Smooth muscle cell of trachea (primary cell): ENCODE measurements at places on chromosomes 13 and 19. TPM values are rescaled to one million over a fixed set of nuclear protein-coding genes. Genes with fewer than 3 reads are reported as not detected.

KCNK6 gene
- 1.5 and 3.6 TPM in 2 replicates for total RNA-seq

CLEC4G gene
- total RNA-seq: not detected in 2 replicates

ZNF729 gene
- total RNA-seq: not detected in 2 replicates

PTH2 gene
- not detected in 2 replicates for total RNA-seq

ZNF415 gene
- total RNA-seq: 4.8 and 15.2 TPM in 2 replicates

TMPRSS9 gene
- under 0.01 TPM in 1 of 2 replicates, not detected in the other for total RNA-seq

SERP2 gene
- total RNA-seq: 8.3 and 10.1 TPM in 2 replicates

ZNF180 gene
- 8.8 and 11.2 TPM in 2 replicates for total RNA-seq

PIK3R2 gene
- 21.5 and 50.6 TPM in 2 replicates for total RNA-seq

NPAS1 gene
- 0.83 TPM in 1 of 2 replicates, not detected in the other for total RNA-seq

PTGIR gene
- 2.9 and 6.8 TPM in 2 replicates for total RNA-seq
